ENCODE measurements at places on chromosomes 16 and 17. TPM values are rescaled to one million over a fixed set of nuclear protein-coding genes. Genes with fewer than 3 reads are reported as not detected.

DNA sequence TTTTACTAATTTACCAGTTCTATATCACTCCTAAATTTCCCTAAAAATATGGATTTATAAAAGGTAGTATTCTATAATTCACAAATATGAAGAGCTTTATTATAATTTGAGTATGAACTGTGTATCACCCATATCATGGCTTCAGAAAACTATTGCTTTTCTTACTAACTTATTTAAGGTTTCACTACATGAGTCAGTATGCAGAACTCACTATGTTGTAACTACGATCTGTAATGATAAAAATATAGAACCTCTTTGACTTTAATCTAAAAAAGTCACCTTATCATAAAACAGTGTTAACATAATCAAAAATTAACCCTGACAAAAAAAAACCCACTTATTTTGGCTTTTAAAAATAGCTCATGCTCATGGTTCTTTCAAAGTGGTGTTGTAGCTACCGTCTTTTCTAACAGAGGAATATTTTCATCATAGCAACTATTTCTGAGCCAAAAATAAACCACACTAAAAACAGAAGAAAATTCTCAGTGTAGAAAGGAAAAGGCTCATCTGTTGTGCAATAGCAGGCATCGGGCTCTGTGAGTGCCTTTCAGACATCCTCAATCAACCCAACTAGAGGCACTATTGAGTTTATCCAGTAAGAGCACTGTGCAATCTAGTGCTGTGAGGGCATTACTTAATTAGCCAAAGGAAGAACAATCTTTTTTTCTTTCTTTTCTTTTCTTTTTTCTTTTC, 42.1 kb downstream of the ITGAM start:
- DNase-seq, result peak; percentile 39

Gene APOBR
- under 0.01 TPM for total RNA-seq

GRCh38 chr17:32777922-32778321, 99.0 kb downstream of the MYO1D start:
- no peak for DNase-seq

Gene CLEC19A
- total RNA-seq, result under 0.01 TPM

Gene TPSAB1
- not detected for total RNA-seq

DNA sequence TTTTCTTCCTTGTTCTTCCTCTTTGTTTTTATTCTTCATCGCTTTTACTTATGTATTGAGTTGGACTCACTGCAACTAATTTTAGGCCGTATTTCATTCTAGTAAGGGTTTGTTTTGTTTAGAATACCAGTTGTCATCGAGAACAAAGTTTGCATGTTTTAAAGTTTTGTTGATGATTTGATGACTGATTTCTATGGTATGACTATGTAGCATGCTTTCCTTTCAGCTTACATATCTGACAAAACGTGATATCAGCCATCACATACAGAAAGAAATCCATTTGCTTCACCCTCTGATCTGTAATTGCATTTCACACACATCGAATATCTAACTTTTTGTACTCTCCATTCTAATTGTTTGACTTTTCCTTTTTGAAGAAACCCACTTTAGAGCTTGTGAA, 4.0 kb downstream of the PRKCA start:
- DNase-seq, result no peak

DNA sequence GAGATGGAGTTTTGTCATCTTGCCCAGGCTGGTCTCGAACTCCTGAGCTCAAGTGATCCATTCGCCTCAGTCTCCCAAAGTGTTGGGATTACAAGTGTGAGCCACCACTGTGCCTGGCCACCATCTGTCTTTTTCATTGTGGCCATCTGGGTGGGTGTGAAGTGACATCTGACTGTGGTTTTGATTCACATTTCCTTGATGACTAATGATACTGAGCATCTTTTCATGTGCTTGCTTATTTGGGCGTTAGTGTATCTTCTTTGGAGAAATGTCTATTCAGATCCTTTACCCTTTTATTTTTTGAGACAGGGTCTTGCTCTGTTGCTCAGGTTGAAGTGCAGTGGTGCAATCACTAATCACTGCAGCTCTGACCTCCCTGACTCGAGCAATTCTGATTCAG, 53.9 kb upstream of the ERN1 start:
- no peak for DNase-seq

DNA sequence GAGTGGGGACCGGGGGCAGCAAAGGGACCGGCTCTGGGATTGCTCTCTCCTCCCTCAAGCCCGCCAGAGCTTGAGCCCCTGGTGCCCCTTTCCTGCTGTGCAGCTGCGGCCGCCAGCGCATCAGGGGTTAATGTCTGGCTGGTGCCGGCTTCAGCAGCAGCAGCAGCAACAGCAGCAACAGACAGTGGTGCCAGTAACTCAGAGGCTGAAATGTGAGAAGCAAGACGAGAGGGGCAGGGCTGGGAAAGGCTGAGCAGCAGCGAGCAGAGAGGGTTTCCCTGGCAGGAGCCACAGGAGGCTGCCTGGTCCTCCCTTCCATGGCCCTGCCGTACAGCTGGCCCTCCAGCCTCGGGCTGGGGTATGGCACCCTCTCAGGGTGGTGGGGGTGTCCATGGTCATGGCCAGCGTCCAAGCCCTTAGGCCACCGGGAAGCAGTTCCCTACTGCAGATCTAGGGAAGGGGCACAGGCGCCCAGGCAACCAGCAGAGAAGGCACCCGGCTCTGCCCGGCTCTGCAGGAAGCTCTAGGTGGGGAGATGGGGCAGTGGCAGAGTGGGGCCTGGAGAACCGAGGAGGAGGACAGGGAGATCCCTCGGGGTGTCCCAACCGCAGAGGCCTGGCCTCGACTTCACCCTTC, 21.1 kb upstream of the TFAP4 start:
- no peak for DNase-seq

DNA sequence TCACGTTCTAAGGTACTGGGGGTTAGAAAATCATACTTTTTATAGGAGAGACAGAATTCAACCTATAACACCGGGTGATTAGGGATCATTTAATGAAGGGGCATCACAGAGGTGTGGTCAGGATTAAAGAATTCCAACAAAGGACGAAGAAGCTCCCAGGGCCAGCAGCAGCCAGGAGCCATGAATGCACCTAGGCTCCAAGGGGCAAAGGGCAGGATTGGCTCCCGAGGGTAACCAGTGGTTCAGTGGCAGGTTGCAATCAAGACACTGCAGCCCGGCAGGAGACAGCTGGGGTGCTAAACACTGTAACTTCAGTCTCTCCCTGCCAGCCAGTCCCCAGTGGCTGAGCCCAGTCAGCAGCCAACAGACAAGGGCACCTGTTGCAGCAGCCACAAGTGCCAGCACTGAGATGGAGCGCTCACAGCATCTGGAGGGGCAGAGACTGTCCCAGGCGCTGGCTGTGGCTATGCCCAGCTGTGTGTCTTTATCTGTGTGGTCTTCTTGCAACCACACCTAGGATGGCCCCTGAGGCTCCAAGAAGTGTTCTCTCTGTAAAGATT, 23.9 kb downstream of the DHRS7C start:
- no peak for DNase-seq

DNA sequence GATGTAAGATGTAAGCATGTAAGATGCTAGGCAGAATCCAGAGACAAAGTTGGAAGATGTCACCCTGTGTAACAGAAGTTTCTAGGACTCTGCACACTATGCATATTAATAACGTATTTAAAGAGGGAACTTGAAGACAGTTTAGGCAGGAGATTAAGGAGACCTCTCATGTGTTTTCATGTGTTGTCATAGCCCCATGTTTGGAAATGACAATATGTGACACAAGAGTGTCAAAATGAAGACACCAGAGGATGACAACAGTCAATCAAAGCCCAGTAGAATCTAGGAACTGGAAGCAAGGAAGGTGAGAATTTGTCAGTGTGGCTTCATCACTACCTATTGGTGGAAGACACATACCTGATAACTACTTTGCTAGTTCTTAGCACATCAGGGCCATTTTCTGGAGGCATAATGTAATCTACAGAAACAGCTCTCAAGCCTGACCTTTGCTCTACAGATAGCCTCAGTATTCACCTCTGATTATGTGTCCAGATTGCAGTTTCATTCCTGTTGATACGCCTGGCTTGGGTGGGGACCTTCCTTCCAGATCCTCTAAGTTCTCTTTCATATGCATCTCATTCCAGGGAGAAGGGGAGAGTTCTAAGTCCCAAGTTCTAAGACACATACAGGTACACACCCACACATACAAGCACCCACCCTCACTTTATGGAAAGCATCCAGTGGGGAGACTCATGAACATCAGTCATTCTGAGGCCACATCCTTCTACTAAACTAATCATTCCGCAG, 26.3 kb downstream of the PMP22 start:
- no peak for DNase-seq

Gene KRTAP9-4
- total RNA-seq, result not detected

- DNase-seq, result no peak
These were observed 22.5 kb downstream of the OR1D5 start for GRCh38 chr17:3040882-3041281.

GRCh38 chr16:77705351-77705750, 17.0 kb upstream of the NUDT7 start:
- DNase-seq, result no peak

- peak; percentile 41 for DNase-seq
These were observed 78.8 kb downstream of the GNAO1 start for GRCh38 chr16:56269811-56270684.

DNA sequence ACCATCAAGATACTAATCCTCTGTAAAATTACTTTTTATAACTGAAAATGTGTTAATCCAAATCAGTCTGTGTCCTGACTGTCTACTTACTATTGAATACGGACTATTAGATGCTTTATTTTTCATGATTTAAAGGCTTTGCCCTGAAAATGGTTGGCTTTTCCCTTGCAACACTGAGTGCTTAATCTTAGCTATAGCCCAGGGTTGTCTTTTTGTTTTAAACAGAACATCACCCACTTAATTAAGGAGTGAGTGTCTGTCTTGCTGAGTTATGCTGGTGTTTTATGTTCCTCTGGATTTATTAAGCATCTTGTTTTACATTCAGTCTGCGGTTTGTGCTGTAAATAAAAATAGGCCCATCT, 11.0 kb downstream of the FTO start:
- DNase-seq, result no peak
